ENCODE measurements at places on chromosomes 5 and 9. TPM values are rescaled to one million over a fixed set of nuclear protein-coding genes. Genes with fewer than 3 reads are reported as not detected.

BARX1 gene
- not detected for total RNA-seq

CDH9 gene
- not detected for total RNA-seq

NIPSNAP3A gene
- total RNA-seq = 52.4 TPM

SH3RF2 gene
- total RNA-seq = not detected

MARVELD2 gene
- 1.3 TPM for total RNA-seq

ACTBL2 gene
- total RNA-seq = under 0.01 TPM

CDC20B gene
- under 0.01 TPM for total RNA-seq

LHX2 gene
- total RNA-seq = not detected

DMGDH gene
- total RNA-seq = 0.26 TPM

WDR31 gene
- total RNA-seq = 0.54 TPM

ARHGEF37 gene
- 12.2 TPM for total RNA-seq
